DND-41 (cell line): ENCODE measurements at places on chromosomes 5 and 9.

GRCh38 chr5:19564036-19564435 is 424.0 kb downstream of the CDH18 start:
- no peak overlapping the region for H3K4me3 ChIP-seq
- H3K27me3 ChIP-seq: no peaks in the 10 kb centered on the region
- no peak overlapping the region for H3K27ac ChIP-seq
- DNase-seq: no peak

DNA sequence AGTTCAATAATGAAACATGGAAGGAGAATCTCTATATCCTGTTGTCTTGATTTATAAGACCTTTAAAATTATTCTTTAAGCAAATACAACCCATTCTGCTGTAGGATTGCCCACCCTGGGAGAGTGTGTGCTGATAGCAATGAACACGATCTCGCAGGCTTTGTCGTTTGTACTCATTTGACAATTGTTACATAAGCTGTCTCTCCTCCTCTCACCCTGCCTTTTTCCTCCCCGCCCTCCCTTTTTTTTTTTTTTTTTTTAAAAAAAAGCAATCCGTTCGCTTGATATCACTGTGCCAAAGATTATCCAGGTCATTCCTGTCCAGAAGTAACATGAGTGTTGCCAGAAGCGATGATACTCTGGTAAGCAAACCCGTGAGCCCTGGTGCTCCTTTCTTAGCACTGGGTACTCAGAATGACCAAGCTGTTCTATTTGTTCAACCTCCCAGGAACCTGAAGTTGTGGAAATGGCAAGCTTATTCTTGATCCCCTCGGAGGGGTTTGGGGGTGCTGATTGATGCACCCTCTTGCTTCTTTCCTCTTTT is 82.7 kb upstream of the CTSL start:
- H3K27me3 ChIP-seq: no peaks in the 10 kb centered on the region
- no peak for DNase-seq
- H3K36me3 ChIP-seq: no peaks in the 10 kb centered on the region

GRCh38 chr5:140365282-140365681 is 5.3 kb downstream of the SLC4A9 start:
- H3K4me1 ChIP-seq: no peaks in the 10 kb centered on the region
- no peak for DNase-seq
- H3K27me3 ChIP-seq: no peaks in the 10 kb centered on the region
- H3K36me3 ChIP-seq: no peaks in the 10 kb centered on the region
- no peak overlapping the region for H3K27ac ChIP-seq
- H3K4me3 ChIP-seq: no peak overlapping the region

DNA sequence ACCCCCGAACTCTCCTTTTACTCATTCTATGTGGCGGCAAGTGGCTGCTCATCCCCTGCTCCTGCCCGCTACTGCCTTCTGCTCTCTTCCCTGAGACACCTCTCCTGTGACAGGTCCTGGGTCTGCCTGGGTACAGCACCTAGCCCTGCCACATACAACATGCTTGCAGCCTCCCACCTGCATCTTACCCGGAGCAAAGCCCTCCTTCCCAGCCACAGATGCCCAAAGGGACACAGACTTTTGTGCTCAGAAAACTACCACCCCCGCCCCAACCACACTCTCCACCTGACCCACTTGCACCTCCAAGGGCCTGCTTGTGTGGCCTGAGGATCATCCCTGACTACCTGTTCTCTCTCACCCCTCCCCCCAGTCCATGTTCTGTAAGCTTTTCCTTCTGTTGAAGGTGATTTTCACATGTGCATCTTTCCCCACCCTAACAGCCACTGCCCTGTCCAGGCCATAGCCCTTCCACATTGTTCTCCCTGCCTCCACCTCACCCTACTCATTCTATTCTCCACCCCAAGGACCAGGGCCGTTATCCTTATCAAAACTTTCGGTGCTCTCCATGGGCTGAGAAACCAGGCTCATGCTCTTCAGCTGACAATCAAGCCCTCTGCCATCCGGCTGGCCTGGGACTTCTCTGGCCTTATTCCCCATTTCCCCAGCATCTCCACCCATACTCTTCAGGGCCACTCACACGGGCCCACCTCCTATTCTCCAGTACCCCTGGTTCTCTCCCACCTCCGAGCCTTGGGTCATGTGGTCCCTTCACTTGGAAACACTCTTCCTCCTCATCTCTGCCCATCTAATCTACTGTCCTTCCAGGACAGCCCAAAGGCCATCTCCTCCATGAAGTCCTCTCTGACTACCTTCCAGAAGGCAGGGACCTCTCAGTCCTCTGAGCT is 46.4 kb upstream of the ALDH1B1 start:
- H3K4me1 ChIP-seq: no peaks in the 10 kb centered on the region
- no peaks in the 10 kb centered on the region for H3K27me3 ChIP-seq
- no peaks in the 10 kb centered on the region for H3K36me3 ChIP-seq
- DNase-seq: no peak
- no peak overlapping the region for H3K27ac ChIP-seq
